NCI-H1417 (cell line): ENCODE measurements at places on chromosomes 11 and 22.

DNA sequence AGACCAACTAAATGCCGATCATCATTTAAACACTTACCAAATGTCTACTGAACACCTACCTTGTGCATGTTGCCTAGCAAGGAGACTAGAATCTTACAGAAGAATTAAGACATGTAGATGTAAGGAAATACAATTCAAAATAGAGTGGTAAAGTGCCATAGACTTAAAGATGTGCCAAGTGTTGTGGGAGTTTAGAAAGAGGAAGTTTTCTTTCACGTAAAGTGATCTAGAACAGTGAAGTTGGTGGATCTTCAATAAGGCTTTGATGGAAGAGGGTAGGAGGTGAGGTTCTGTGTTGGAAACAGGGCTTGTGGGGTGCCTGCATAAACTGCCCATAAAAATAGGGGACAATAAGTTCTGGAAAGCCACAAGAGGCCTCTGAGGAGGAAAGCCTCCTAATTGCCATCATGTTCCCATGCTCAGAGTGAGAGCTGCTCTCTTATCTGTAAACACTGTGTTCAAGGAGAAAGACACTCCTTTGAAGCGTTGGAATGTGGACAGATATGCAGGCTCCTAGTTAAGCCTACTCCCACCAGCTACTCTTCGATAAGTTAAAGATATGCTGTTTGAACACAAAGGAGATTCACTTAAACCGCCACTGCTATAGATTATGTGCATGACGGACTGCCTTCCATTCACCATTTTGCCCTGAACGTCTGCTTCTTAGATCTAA lies 66.7 kb downstream of the HSD17B12 start:
- no peak for DNase-seq

GRCh38 chr11:112334381-112334780 lies 73.7 kb upstream of the PLET1 start:
- no peak for DNase-seq

- no peak for DNase-seq
Measured at GRCh38 chr11:106496677-106497076, 419.2 kb downstream of the AASDHPPT start.

DNA sequence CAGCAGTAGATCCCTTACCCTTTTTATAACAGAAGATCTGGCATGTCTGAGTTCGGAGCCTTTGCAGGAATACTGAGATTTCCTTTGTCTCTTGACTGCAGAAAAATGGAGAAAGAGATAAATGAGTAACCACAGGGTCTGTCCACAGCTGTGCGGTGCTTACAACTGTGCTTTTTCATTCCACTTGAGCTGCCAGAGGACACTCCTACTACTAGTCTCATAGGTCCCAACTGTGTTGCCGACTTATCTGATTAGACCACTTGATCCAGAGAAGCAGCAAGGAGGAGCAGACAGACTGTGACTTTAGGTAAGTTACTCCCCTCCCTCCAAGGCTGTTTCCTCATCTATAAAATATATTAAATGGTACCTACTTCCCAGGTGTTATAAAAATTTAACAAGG lies 17.5 kb downstream of the FAM227A start:
- no peak for DNase-seq

DNA sequence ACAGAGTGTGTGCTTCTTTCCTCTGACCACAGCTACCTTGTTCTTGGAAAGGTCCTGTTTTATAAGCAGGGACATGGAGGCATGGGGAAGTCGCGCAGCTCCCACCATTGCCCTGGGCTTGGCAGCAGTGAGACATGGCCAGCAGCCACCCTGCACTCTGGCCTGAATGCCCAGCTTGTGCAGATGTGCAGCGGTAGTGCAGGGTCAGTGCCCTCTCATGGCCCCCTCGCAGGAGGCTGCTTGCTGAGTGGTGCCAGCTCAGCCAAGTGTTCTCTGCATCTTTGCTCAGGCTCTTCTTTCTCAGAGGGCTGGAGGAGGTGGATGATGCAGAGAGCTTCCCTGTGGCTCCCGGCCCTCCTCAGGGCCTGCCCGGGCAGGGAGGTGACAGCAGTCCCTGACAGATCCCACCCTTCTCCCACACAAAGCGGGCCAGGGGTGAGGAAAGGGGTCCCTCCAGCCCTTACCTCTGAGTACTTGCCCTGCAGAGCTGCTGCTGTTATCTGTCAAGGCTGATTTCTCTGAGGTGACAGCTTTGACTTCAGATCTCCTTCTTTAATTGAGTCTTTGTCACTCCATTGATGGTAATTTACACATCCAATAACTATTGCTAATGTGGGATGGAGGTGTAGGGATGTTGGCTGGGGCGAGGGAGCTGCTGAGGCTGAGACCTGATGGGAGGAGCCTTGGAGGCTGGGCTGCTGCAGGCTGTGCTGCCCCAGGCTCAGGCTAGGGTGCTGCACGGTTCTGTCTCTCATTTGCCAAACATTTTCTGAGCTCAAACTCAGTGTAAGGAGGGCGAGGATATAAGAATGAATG lies 47.4 kb upstream of the B3GAT1 start:
- DNase-seq = no peak

DNA sequence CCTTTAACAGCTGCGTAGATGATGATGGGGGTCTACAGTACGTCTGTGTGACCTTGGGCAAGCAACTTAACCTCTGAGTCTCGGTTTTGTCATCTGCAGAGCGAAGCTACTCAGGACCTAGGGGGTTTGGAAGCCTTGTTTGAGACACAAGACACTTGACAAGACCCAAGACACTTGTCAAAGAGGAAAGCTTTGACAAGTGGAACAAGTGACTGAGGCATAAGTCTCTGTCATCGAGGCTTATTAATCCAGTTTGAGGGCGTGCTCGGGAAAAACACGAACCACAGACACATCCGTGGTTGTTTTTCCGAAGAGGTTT lies 732 bp upstream of the PC start:
- peak; percentile 53 for DNase-seq

- no peak for DNase-seq
Measured at GRCh38 chr11:12278766-12279671, 98.4 kb upstream of the PARVA start.

GRCh38 chr22:23047265-23047664 lies 23.1 kb upstream of the GNAZ start:
- no peak for DNase-seq

GRCh38 chr11:12179019-12179418 lies 68.6 kb downstream of the MICAL2 start:
- DNase-seq = no peak

DNA sequence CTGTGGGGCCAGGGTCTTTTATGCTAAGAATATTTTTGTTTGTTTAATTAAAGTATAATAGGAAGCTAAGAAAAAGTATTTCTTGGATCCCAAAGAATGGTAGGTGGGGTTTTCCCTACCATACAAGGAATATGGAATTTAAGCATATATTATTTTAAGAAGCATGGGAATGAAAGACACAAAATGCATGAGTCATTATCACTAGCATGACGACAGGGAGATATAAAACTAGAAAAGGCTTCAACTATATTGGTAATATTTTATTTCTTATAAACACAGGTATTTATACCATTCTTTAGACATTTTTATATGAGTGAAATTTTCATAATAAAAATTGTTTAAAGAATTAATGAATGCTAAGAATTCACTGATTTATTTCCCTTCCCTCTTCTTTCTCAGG lies 39.3 kb upstream of the SOX6 start:
- DNase-seq = no peak

- no peak for DNase-seq
Measured at GRCh38 chr11:33268945-33269540, 11.9 kb downstream of the HIPK3 start.

DNA sequence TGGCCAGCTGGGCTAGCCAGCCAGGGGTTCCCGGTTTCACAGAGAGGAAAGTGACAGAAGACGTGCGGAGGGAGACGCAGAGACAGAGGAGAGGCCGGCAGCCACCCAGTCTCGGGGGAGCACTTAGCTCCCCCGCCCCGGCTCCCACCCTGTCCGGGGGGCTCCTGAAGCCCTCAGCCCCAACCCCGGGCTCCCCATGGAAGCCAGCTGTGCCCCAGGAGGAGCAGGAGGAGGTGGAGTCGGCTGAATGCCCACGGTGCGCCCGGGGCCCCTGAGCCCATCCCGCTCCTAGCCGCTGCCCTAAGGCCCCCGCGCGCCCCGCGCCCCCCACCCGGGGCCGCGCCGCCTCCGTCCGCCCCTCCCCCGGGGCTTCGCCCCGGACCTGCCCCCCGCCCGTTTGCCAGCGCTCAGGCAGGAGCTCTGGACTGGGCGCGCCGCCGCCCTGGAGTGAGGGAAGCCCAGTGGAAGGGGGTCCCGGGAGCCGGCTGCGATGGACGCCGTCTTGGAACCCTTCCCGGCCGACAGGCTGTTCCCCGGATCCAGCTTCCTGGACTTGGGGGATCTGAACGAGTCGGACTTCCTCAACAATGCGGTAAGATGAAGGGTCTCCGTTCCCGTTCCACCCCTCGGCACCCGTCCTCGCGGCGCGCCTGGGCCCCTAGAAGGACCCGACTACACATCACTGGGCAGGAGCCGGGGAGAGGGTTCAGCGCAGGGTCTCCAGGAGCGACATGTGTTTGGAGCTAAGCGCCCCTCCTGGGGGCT lies at the start of gene CREB3L1:
Gene CREB3L1, plus strand, starts transcription at position 41 of the 765 bp plus-strand sequence. Its CDS starts 450 bp downstream, at position 491.
- peak; percentile 23 for DNase-seq

GRCh38 chr22:27329966-27330645 lies 471.4 kb downstream of the MN1 start:
- no peak for DNase-seq

GRCh38 chr11:90288212-90288821 lies 65.5 kb upstream of the CHORDC1 start:
- DNase-seq = peak; percentile 68

DNA sequence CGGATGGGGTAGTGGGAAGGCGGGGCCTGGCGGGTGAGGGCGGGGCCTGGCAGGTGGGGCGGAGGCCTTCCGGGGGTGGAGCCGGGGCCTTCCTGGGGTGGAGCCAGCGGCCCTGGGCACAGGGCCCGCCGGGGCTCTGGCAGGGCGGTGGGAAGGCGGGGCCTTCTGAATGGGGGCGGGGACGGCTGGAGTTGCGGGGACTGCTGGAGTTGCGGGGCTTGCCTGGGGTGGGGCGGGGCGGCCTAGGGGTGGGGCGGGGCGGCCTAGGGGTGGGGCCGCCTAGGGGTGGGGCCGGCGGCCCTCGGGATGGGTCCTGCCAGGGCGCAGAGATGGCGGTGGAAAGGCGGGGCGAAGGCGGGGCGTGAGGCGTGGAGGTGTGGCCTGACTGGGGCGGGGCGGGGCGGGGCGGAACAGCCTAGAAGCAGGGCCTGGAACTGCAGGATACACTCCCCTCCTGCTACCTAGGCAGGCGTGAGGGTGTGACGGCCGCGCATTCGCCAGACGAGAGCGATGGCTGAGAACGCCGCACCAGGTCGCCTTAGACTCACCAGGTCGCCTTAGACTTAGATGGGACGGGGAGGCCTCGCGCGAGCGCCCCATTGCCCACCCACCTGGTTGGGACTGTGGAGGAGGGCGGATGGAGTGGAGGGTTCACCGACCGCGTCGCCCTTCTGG lies 19.3 kb downstream of the RRP7A start:
- no peak for DNase-seq

- no peak for DNase-seq
Measured at GRCh38 chr11:110433393-110434333, 3.9 kb downstream of the FDX1 start.

DNA sequence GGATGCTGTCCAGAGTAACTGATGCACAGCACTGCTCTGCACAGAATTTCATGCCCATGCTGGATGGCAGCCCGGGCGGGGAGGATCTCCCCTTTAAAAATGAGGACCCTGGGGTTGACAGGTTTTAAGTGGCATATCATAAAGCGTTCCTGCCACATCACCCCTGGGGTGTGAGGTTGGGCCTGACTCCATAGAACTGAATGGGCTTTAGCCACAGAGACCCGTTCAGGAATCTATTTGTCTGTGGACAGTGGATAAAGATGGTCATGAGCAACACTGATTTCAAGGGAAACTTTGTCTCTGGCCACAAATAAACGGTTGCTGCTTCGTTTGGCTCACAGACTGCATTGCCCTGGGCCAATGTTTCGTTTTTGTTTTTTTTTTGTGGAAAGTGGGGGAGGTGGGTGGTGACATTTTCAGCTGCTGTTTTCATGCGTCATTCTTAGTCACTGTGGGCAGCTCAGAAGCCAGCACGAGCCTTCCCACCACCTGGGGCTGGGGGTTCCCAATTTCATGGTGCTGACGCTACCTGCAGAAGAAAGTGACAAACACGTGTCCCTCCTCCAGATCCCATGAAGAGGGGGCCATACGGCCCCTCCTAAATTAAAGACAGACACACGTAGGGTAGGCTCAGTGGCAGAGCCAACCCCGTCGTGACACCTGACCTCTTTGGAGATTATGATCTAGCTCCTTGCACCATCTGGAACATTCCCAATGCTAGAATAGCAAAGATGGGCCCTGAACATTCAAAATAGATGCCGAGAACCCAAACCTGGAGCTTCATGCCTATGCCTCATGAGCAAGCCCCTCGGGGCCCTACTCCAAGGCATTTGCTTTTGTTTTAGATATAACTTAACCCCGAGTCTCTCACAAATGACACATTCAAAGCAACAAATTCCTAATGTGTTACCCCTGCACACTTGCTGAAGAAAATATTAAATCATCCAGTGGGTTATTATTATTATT lies 54.8 kb upstream of the PHF21B start:
- no peak for DNase-seq

DNA sequence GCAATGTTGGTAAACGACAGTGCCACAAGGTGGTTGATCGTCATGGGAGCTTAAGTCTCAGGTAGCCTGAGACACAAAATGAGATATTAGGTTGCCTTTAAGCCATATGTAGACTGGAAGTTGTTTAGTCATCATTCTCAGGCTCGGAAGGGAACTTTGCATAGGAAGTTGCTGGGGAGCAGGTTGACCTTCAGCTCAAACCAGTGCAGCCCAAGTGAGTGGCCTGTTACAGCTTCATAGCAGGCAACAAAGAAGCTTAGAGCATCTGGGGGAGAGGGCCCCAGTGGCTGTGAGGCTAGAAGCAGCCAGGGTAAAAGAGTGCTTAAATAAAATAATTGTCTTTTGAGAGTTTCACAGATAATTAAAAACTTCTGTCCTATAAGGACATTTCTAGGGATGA lies 404.0 kb downstream of the GUCY1A2 start:
- DNase-seq = no peak

DNA sequence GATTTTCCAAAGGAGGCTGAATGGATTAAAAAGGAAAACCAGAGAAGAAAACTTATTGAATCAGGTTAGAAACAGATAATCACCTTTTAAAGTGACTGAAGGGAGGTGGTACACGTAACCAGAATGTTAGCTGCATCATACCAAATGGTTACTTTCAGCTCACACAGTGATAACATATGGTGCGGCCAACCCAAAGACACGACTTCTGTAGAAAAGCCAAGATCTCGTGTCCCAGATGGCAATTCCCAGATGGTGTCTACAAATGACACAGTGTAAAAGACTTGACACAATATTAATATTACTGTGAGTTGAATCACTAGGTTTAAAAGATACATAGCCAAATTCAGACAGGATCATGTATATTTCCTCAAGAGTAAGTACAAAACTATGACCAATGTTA lies 5.2 kb downstream of the PPP2R1B start:
- no peak for DNase-seq
